LHCN-M2 (cell line): ENCODE measurements at places on chromosomes 12 and 14.
A peak's percentile ranks its signal among the peaks of the same experiment; 100 is the strongest.

DNA sequence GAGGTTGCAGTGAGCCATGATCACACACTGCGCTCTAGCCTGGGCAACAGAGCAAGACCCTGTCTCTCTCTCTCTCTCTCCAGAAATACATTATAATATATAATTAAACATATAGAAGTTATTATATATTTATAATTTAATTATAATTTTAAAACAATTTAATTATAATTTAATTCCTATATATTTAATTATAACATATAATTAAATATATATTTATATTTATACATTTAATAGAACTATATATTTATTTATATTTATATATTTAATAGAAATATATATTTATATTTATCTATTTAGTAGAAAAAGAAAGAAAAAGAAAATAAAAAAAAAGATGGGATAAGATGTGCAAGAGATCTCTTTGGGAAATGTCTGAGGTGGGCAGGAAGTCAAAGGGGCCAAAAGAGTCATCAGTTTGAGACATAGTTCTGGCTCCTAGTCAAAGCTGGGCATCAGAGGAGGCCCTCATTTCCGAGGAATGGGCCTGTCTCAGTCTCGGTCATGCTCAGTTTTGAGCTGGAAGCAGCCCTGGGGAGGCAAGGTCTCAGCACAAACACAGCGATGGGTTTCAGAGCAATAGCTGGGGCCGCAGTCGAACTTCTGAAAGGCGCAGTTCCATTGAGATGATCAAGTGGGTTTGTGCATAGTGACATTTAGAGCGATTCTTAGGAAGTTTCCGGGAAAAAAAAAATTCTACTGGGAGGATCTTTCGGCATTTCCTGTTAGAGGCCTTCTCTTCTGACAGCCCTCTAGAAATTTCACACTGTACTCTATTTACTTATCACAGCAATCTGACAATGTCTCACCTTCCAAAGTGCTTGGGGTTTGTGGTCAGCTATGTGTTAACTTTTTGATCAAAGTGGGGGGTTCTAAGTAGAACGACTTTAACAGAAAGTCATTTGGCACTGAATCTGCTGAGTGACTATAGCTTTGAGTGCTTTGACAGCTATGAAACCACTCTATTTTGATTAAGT, 58.7 kb upstream of the GZMB start:
- DNase-seq, result no peak

GRCh38 chr14:76968621-76969063, 59.9 kb downstream of the IRF2BPL start:
- no peak for DNase-seq

DNA sequence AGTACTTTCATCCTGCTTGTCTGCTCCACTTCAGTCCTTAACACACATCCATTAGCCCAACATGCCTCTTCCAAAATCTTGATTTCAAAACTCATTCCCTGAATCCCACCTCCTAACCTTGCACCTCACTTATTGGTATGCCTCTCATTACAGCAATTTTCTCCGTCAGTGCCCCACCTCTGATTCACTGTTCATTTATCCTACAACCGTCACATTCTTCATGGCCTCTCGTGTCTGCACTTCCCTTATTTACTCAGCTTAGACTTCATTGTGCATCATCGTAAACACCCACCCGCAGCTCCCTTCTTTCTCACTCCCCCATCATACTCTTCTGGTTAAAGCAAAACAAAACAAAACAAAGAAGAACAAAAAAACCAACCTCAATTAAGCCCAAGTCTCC, 160.6 kb upstream of the HMGA2 start:
- no peak for DNase-seq

DNA sequence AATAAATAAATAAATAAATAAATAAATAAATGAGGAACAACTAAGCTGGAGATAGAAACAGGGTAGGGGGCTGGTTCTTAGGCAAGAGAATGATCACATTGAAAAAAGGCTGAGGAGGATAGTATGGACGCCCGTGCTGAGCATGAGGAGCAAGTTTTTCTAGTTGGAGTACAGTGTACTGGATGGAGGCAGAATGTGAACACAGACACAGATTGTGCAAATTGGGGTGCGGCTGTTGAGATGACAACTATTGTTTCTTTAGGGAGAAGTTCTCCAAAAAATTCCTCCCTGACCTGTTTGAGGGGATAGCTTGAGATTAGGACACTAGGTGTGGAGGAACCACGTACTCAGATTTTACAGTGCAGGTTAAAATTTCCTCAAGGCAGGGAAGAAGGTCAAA, 979 bp upstream of the BIN2 start:
- DNase-seq, result no peak

DNA sequence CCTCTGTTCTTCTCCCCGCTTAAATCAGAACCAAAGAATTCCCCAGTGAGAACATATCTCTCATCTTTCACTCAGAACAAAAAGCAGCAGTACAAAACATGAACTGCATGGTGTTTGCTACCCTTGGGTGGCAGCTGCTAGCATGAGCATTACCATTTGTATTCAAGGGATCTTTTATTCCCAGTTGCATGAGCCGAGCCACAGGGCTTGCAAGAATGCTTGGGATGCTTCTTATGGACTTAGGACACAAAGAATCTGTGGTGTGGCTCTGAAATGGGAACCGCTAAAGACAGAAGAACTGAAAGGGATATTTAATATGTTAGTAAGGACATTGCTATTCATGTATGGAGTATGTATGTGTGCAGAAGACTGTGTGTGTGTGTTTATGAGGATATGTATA, 190.6 kb downstream of the TMX1 start:
- DNase-seq, result peak; percentile 95

GRCh38 chr14:54362089-54362504, 34.7 kb upstream of the CDKN3 start:
- DNase-seq, result no peak

GRCh38 chr12:100672075-100672592, 98.7 kb downstream of the GAS2L3 start:
- peak; percentile 10 for DNase-seq

DNA sequence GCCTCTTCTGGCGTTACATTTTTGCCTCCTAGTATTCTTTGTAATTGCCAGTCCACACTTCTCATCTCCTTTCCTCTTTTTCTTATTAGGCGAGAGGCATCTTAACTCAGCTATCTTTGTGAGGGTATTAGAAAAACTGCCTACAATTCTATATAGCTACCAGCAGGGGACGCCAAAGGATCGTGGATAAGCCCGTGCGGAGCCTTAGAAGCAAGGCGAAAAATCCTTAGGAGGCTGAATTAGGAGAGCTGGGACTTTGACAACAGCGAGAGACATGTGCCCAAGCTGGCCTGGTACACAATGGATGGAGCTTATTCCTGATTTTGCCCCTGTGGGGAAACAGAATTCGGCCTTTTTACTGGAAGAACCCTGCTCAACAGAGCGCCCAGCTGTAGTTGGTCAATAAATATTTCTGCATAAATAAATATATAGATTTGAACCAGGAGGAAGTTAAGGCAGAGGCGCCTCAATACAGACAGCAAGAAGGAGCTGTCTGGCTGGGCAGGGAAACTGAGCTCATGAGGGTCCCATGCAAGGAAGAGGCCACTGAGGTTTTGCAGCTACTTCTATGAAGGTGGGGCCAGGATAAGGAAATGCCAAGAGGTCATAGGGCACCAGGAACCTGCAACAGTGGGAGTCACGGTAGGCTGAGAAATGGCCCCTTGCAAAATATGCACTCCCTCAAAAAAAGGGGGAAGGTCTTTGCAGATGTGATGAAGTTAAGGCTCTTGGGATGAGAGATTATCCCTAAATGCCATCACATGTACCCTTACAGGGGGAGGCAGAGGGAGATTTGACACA, 14.6 kb upstream of the RBM19 start:
- DNase-seq, result peak; percentile 47

GRCh38 chr12:88752183-88752582, 171.9 kb upstream of the KITLG start:
- DNase-seq, result no peak

- DNase-seq, result no peak
Observed at GRCh38 chr12:23555180-23555824, 394.2 kb downstream of the SOX5 start.
